Right ventricle myocardium superior (tissue), 1 donor: ENCODE measurements at places on chromosomes 6 and 20. TPM values are rescaled to one million over a fixed set of nuclear protein-coding genes. Genes with fewer than 3 reads are reported as not detected.

The C6orf132 gene
- total RNA-seq = 1.9 TPM

The KCNG1 gene
- total RNA-seq = 0.32 TPM

The RIPPLY2 gene
- not detected for total RNA-seq

The RAD21L1 gene
- total RNA-seq = not detected

The RBM24 gene
- 187 TPM for total RNA-seq

The SLC35F1 gene
- total RNA-seq = 4.8 TPM

The CDH4 gene
- 0.05 TPM for total RNA-seq

The HTR1E gene
- total RNA-seq = not detected

The PRR18 gene
- not detected for total RNA-seq

The DDO gene
- total RNA-seq = 31.1 TPM

The TMEM74B gene
- 5.2 TPM for total RNA-seq

The NRSN1 gene
- not detected for total RNA-seq

The VWA7 gene
- total RNA-seq = 9.5 TPM

The MYLK4 gene
- total RNA-seq = 1.4 TPM

The ADA gene
- total RNA-seq = 8.9 TPM

The WFDC12 gene
- not detected for total RNA-seq

The ZNF391 gene
- 0.51 TPM for total RNA-seq

The CD93 gene
- total RNA-seq = 37.0 TPM

The AKAP7 gene
- total RNA-seq = 10.3 TPM

The FBXO30 gene
- 12.8 TPM for total RNA-seq

The FOXQ1 gene
- total RNA-seq = not detected

The RIPOR2 gene
- total RNA-seq = 3.1 TPM

The PPIL6 gene
- total RNA-seq = 5.5 TPM
